CD4-positive, alpha-beta T cell treated with Interleukin-21 for 1 hour (primary cell): ENCODE measurements at places on chromosomes 7 and 10.

GRCh38 chr10:103807996-103808395, 47.4 kb downstream of the SH3PXD2A start:
- no peak for DNase-seq

- no peak for DNase-seq
Measured at GRCh38 chr7:142298627-142299026, 40.8 kb upstream of the PRSS58 start.

DNA sequence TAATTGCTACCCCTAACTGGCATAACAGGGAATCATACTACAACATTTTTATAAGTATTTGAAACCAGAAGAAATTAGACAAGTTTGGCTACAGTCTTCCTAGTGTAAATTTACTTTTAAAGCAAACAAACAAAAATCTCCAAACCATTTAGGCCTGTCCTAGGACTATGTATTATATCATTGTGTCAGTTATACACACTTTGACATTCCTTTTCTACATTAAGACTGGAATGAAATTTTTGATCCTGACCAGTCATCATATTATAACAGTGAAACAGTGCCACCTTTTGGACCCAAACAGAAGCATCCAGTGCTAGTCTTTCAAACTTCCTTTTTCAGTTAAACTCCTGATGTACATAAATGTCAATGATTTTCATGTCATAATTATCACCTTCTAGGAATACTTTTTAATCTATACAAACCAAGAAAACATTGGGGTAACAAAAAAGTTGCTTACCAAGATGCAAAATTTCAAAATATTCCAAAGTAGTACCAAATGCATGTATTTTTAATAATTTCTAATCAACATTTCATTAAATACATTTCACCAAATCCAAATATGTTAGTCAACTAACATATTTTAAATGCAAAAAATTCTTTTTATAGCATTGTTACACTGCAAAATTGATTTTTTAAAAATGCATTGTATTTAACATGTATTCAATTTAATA, 75.7 kb downstream of the IMMP2L start:
- DNase-seq = peak; percentile 26

GRCh38 chr7:106064771-106065574, 47.1 kb downstream of the SYPL1 start:
- DNase-seq = no peak

GRCh38 chr10:17445400-17445998, 8.9 kb downstream of the ST8SIA6 start:
- DNase-seq = no peak

GRCh38 chr10:90806677-90807076, 51.2 kb downstream of the HTR7 start:
- no peak for DNase-seq

DNA sequence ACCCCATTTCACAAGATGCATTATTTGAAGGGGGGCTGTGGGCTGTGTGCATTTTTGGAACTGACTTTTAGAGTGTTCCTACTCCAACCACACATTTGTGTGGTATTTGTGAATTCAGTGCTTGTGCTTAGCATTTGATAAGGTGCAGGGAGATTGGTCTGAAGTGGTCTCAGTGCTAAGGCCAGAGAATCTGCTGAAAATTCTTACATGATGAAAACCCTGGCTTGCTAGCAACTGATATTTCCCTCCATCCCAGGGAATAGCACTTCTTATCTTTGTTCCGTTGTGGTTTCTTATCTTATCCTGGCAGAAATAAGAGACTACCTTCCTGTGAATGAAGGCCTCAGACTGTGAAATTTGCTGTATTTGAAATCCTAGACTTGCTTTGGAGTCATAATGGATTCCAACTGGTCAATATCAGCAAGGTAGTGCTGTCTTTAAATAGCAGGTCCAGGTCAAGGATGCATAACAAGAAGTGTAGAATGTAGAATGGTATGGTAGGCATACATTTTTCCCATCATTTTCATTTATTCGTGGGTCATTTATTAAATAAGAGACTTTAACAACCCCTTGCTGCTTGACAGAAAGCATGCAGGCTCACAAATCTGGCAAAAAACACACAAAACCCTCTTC, 986.9 kb downstream of the REEP3 start:
- no peak for DNase-seq

DNA sequence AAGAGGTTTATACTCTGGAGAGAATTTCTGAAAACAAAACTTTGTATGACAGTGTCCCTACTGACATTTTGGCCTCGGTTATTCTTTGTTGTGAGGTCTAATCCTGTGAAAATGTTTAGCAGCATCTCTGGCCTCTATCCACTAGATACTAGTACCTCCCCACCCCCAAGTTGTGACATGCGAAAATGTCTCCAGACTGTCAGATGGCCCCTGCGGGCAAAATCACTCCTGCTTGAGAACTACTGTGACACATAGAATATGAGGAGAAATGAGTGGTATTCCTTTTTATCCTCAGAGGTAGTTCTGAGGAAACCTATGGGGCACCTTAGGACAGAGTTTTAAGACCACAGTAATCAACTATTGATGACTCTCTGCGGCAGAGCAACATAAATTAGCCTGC, 315.3 kb upstream of the HGF start:
- DNase-seq = no peak

- no peak for DNase-seq
Measured at GRCh38 chr10:118754229-118754555, 578 bp downstream of the CACUL1 start.

DNA sequence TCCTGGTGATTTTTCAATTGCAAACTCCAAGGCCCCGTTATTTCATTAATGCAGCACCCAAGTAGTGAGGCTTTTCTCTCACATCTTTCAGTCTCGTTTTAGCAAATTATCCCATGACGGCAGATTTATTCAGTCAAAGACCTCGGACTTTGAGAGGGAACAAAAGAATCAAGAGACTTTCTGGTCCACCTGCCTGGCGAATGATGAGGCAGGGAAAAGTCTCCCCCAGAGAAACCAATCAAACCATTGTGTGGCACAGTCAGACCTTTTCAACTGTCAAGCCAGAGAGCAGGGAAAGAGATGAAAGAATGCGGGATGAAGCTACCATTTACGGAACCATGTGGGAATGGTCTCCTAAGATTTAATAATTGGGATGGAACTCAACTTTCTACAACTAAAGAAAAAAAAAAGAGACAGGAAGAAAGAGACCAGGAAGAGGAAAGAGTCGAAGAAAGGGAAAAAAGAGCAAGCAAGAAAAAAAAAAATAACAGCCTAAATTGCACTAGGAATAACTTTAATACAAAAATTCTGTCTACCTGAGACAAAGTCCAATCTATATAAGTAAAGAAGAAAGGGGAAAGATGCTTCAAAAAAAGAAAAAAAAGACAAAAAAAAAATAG, 22.8 kb downstream of the GLI3 start:
- no peak for DNase-seq

GRCh38 chr7:43726466-43726865, 2.9 kb downstream of the COA1 start:
- no peak for DNase-seq

DNA sequence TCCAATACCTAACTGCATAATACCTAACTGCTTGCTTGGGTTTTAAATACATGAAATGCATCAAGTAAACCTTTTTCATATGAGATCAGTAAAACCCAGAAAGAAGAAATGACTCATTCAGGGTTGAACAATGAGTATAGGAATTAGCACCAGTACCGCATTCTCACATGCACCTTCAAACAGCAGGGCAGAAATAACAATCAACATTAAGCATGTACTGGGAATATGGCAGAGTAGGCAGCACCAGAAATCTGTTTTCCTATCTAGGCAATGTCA, 850.3 kb upstream of the SORCS1 start:
- DNase-seq = no peak

DNA sequence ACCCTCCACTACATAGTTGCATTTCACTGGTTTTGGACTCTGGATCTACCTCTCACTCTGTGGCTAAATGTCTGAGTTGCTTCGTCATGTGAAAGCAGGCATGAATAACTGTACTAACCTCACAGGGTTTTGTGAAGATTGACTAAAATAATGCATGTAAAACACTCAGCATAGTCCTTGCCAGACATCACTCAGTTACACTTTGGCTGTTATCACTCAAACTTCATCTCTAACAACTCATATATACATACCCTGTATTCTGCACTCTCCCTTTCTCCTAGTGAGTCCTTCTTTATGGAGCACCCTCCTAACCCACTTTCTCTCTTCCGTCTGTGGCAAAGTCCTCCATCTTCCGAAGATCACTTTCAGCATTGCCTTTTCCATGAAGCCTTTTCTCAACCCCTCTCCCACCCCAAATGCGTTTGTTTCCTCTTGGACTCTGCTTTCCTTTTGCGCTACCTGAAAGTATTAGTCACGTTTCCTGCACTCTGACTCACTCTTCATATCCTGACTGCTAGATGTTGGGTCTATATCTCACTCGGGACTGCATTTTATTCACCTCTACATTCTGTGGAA, 72.6 kb downstream of the OSBPL3 start:
- DNase-seq = peak; percentile 52

- DNase-seq = no peak
Measured at GRCh38 chr7:100509231-100509630, 25.5 kb downstream of the NYAP1 start.

DNA sequence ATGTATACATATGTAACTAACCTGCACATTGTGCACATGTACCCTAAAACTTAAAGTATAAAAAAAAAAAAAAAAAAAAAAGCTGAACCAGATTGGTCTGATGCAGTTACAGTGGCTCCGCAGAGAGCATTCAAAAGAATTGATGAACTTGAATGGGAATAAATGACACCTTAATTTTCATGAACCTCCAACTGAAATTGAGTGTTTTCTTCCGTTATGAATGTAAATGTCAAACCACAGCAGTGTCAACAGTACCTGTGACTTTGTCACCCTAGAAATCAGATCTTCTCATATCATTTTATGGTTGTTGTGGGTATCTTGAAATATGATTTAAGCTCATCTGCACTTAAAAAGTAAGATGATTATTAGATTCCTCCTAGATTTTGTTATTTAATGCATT, 32.7 kb upstream of the SRGN start:
- DNase-seq = no peak

- no peak for DNase-seq
Measured at GRCh38 chr10:99888622-99889021, 106.2 kb downstream of the ABCC2 start.

- DNase-seq = no peak
Measured at GRCh38 chr7:156772725-156773124, 120.3 kb downstream of the LMBR1 start.

- no peak for DNase-seq
Measured at GRCh38 chr7:66157060-66157459, 42.4 kb downstream of the CRCP start.
